HFF-Myc (cell line): ENCODE measurements at places on chromosomes 1 and 21.
A peak's percentile ranks its signal among the peaks of the same experiment; 100 is the strongest.

- no peak for DNase-seq
Measured at GRCh38 chr21:36708286-36709029, 9.5 kb downstream of the SIM2 start.

- DNase-seq: no peak
Measured at GRCh38 chr1:9068981-9069325, 482 bp downstream of the SLC2A5 start.

GRCh38 chr1:189550498-189550897 is 927.2 kb downstream of the BRINP3 start:
- DNase-seq: no peak

DNA sequence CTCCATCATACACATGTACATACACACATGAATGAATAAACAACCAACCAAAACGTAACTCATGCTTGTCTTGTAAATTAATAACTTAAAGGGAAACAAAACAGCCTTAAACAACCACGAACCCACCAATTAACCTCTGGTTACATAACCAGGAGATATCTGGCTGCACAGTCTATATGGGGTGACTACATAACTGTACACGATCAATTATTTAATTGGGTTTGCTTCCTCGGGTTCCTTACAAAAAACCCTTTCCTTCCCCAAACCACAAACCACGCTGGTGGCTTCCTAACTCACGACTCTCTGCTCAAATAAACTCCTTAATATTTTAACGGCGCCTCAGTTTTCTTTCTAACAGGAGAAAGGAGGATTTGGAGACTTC is 744 bp downstream of the ZNF670 start:
- DNase-seq: no peak

DNA sequence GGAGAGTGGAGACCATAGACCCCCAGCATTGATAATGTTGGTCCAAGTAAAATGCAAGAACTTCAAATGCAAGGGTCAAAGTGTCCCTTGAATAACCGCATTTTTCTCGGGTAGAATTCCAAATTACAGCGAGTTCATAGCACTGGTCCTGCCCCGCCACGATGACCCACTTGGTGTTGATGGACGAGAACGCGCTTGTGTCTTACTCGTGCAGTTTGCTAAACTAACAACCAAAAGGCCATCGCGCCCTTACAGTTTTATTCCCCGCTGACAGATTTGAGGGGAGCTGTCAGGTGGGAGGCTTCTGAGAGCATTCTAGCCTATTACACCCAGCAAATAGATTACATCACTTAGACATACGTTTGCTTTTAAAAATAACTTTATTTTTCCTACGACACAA is 17.3 kb upstream of the TSPEAR start:
- DNase-seq: no peak

GRCh38 chr21:45020629-45021427 is 53.6 kb upstream of the ADARB1 start:
- no peak for DNase-seq

- DNase-seq: no peak
Measured at GRCh38 chr1:33276573-33277298, 20.4 kb downstream of the ZNF362 start.

GRCh38 chr1:186559601-186560116 is 98.7 kb upstream of the PDC start:
- peak; percentile 74 for DNase-seq

DNA sequence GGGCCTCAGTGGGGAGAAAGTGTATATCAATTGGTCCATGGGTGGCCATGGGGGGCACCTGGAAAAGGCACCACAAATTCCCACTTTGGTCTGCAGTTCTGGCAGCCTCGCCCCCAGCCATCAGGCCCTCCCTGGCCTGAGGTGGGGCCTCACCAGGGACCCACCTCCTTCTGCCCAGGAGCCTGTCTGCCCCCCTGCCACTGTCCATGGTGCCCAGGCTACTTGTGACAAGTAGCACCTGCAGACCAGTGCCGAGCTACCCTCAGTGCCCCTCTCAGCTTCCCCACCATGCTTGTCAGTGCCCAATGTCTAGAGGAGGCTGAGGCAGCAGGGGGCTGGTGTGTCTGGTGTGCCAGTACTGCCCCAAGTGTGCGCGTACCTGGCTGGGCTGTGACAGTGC is 87.1 kb upstream of the PAXBP1 start:
- no peak for DNase-seq

DNA sequence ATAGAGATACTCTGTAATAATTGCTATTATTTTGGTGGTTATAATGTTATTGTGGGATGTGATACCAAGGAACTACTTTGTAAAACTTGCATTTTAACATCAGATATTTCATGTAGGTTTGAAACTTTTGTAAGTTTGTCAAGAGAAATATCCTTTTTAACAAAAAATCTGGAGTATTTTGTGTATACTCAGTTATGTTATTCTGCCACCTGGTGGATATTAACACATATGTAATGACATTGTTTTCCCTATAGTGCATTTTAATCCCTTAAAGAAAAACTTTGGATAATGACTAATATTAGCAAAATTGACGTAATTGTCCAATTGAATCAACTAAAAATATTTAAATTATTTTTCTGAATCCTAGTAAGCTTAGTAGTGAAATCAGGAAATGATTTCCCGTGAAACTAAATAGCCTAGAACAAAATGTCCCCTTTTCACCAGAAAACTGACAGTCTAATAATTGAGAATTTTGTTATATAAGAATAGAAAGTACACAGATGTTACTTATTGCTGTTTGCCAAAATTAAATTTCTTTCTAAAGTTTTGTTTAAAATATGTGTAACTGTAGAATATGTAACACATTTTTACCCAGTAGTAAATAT is 39.6 kb downstream of the KCTD3 start:
- DNase-seq: no peak

GRCh38 chr1:21671915-21672314 is 2.8 kb upstream of the RAP1GAP start:
- DNase-seq: no peak

- DNase-seq: no peak
Measured at GRCh38 chr21:41326414-41327080, 9.9 kb downstream of the FAM3B start.

- no peak for DNase-seq
Measured at GRCh38 chr1:227919906-227920305, 27.8 kb downstream of the WNT9A start.
